ENCODE measurements at places on chromosomes 7 and 10.

- no peak for DNase-seq
These were observed 18.8 kb upstream of the TNPO3 start for GRCh38 chr7:129073738-129074137.

- no peak for DNase-seq
These were observed 553.8 kb downstream of the TFEC start for GRCh38 chr7:115476671-115477181.

DNA sequence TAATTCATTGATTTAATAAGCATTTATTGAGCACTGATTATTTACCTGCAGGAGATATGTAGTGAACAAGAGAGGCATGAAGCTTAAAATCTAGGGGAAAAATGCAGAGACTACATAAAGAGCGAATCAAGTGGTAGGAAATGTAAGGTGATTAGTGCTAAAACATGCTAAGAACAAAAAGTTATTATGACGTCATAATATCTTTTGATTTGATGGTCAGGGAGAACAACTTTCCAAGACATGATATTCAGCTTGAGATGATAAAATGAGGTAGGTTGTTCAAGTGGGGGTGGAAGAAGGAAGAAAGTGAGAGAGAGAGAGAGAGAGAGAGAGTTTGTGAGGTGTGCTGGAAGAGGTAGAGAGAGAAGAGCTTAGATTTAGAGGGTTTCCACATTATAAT is 317.7 kb downstream of the NRG3 start:
- DNase-seq, result no peak

DNA sequence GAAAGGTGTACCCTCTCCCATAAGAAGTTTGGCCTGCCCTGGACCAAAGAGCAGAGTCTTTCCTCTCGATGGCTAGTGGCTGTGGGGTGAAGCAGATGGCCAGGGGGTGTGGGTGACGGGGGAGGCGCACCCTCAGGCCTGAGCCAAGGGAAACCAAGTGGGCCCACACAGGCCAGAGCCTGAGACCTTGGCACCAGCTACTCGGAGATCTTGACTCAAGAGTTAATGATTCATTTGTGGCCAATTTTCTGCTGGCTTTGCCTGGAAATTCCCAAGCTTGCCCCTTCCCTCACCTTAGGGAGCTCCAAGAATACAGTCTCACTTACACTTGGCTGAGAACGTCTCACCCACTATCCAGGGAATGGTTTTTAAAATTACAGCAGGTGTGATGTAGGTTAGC is 42.7 kb downstream of the ZMIZ1 start:
- no peak for DNase-seq

All from NCI-H187 (cell line).